DMS79 (cell line): ENCODE measurements at places on chromosomes 4 and X.

GRCh38 chr4:1309261-1310010 is 19.7 kb downstream of the MAEA start:
- DNase-seq: no peak

- DNase-seq: no peak
Observed at GRCh38 chr4:113446019-113446418, 315.5 kb downstream of the CAMK2D start.

GRCh38 chrX:71666240-71667223 is 814 bp upstream of the LOC101059915 start:
- no peak for DNase-seq

DNA sequence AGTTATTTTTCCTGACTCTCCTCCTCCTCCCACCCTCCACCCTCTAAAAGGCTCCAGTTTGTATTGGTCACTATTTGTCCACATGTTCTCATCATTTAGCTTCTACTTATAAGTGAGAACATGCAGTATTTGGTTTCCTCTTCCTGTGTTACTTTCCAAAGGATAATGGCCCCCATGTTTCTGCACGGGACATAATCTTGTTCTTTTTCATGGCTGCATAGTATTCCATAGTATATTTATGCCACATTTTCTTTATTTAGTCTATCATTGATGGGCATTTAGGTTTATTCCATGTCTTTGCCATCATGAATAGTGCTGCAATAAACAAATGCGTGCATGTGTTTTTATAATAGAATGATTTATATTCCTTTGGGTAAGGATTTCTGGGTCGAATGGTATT is 167.3 kb upstream of the GRID2 start:
- DNase-seq: no peak

- no peak for DNase-seq
Observed at GRCh38 chrX:12878536-12878935, 11.7 kb downstream of the TLR7 start.

- peak; percentile 40 for DNase-seq
Observed at GRCh38 chrX:15336023-15336413, 695 bp upstream of the PIGA start.

DNA sequence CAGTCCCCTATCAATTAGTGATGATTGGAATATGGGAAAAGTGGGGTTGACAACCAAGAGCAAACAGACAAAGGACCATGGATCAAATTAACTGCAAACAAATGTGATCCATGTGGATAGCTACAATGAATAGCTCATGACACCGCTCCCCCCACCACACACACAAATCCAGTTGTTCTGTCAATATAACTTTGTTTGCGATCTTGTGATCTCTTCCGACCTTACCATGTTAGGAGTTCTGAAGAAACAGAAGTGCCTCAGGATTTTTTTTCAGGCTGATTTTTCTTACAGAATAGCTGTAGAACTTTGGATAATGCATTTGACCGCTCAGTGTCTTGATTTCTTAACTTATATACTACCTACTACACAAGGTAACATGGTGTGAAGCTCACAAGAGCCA is 116.6 kb downstream of the SH2D1A start:
- DNase-seq: no peak

DNA sequence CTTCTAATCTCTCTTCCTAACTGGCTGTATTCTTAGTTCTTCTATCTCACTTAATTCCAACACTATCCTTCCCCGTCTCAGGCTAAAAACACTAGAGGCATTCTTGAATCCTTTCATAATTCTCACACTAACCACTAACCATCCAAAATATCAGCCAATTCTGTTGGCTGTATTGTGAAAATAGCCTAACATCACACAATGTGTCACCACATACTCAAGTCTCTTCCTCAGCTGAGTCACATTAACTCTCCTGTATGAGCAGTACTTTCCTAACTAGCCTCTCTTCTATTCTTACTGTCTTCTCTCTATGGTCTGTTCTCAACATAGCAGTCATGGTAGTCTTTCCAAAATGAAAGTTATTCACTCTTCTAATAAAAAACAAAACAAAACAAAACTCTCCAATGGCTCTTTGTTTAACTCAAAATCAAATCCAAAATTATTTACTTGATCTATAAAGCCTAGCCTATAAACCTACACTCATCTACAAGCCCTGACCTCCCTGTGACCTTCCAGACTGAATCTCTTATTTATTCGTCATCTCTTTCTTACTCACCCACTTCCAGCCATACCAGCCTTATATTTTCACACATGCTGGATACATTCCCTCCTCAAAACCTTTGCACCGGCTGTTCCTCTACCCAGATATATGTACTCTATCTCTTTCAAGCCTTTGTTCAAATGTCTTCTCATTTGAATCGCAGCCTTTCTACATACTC is 445.9 kb downstream of the TLL1 start:
- no peak for DNase-seq

- DNase-seq: no peak
Observed at GRCh38 chr4:176207839-176208238, 12.5 kb upstream of the SPATA4 start.

DNA sequence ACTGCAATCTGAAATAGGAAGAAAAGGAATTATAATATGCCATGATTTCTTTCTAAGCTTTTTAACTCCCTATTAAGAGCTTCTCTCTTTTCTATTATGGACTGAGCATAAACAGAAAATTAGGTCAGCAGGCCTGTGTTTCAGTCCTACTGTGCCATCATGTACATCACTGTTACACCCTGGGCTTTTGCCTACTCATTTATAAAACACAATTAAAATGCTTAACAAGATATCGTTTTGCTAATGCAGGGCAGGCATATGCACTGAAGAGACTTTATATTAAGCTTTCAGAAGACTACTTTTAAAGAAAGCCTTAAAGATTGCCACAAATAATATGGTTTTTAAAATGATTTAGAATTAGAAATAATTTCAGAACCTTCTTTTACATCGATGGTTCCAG is 828 bp upstream of the BBS12 start:
- no peak for DNase-seq

- no peak for DNase-seq
Observed at GRCh38 chrX:153448556-153449367, 2.9 kb upstream of the TREX2 start.

- DNase-seq: no peak
Observed at GRCh38 chr4:128123036-128123435, 61.9 kb downstream of the LARP1B start.

- no peak for DNase-seq
Observed at GRCh38 chr4:99664716-99665115, 7.1 kb upstream of the C4orf54 start.

GRCh38 chrX:1167466-1167865 is 45.0 kb downstream of the CRLF2 start:
- no peak for DNase-seq

- DNase-seq: no peak
Observed at GRCh38 chrX:23726191-23726590, 16.9 kb downstream of the ACOT9 start.

GRCh38 chr4:154464654-154465053 is 26.9 kb downstream of the DCHS2 start:
- DNase-seq: no peak
